ENCODE measurements at places on chromosomes 6 and 20.

DNA sequence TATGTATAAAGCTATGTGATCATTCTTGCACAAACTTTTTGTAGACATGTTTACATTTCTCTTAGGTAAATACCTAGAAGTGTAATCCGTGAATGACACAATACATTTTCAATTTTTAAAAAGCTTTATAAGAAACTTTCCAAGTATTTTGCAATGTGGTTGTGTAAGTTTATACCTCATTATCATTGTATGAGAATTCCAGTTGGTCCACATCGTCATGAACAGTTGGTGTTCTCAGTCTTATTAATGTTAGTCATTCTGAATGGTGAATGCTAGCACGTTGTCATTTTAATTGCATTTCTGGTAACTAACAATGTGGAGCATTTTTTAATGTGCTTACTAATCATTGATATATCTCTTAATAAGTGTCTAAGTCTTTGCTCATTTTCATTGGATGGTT is 116.5 kb upstream of the F13A1 start:
- DNase-seq = no peak

GRCh38 chr20:34165018-34165619 is 53.1 kb upstream of the EIF2S2 start:
- DNase-seq = no peak

DNA sequence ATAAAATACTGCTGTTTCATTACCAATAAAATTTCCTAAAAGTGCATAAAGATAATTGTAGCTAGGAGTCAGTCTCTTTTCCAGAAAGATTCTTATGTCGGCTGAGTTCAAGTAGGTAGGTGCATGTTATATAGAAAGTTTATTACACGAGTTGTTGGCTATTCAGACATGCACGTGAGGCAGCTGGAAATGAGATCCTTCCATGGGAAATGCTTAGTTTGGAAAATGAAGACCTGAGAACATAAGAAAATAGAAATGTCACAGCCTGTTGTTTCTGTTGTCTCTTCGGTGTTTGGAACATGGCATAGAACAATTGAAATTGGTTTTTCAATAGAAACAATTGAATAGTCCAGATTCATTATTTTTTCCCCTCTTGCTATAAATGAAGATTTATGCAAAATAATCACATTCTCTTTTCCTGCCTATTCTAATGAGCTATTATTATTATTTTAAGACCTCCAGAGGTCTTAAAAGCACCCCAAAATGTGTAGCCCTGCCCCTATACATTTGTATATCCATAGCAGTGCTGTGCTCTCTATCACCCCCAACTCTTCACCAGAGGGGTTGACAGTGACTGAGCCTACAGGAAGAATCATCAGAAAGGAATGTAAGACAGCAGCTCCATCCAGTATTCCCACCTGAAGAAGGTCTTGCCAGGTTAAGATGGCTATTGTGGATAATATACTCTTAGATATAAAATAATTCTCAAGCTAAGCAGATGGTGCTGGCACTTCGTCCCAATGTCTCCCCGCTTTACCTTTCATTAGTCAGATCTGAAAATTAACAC is 82.2 kb downstream of the ZDHHC14 start:
- DNase-seq = no peak

- DNase-seq = no peak
These were observed 383.4 kb downstream of the GRIK2 start for GRCh38 chr6:101776919-101777350.

DNA sequence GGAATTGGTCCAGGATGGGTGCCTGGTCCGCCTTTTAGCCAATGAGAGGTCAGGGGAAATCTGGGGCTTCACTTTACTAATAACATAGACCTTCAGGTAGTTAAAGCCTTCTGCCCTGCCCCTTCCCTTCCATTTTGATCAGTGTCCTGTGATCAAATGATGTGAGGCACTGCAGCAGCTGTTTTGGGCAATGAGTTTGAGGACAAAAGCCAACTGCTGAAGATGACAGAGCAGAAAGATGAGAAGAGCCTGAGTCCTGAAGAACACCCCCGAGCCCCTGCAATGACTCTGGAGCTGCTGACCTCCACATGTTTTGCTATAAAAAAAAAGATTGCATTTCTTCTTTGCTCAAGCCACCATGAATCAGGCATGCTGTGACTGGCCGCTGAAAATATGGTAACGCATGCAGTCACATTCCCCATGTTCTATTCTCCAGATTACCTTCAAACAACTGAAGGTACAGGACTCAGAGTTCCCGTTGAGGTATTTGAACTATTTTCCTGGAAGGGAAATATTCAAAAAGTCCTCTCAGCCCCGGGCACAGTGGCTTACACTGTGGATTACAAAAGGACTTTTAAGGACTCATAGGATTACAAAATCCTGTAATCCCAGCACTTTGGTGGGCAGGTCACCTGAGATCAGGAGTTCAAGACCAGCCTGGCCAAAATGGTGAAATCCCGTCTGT is 45.7 kb upstream of the B4GALT5 start:
- no peak for DNase-seq

GRCh38 chr20:41407607-41408006 is 41.0 kb upstream of the EMILIN3 start:
- DNase-seq = no peak

GRCh38 chr6:5729813-5730517 is 276.8 kb downstream of the NRN1 start:
- DNase-seq = no peak

- no peak for DNase-seq
These were observed at the start of gene KCNG1 for GRCh38 chr20:51022803-51023616. Gene KCNG1 (minus strand): TSS chr20:51023107. CDS start chr20:51010338, 12,769 bp downstream.

DNA sequence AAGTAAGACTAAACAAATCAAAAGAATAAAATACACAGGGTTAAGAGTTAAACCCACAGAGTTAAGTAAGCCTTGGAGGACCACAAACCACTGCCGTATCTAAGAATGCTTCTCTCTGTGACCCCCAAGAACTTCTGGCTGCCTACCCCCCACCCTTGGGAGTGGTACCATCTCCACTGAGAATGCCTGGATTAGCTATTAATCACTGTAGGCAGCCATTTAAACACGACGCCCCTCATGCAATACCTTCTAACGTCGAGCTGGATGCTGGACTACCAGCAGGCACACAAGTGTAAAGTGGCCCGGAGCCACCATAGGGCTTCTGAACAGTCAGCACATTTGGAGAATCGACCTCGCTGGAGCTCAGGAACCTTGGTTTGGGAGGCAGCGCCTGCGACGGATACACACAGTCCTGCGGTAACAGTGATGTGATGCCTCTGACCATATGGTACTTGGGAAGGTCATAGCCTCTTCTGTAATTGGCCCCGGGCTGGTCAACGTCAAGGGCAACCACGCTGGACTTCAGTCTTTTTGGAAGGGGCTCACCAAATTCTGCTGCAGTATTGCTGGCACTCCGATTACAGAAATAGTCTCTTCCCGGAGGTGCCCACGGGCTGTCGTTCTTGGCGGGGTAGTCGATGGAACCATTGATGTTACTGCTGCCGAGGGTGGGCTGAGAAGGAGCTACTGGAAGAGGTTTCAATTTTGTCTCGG is 18.0 kb downstream of the ZNF217 start:
- no peak for DNase-seq

- no peak for DNase-seq
These were observed 344.4 kb downstream of the THBS2 start for GRCh38 chr6:168909288-168909687.

- no peak for DNase-seq
These were observed 90.9 kb downstream of the BMP7 start for GRCh38 chr20:57175397-57176010.

DNA sequence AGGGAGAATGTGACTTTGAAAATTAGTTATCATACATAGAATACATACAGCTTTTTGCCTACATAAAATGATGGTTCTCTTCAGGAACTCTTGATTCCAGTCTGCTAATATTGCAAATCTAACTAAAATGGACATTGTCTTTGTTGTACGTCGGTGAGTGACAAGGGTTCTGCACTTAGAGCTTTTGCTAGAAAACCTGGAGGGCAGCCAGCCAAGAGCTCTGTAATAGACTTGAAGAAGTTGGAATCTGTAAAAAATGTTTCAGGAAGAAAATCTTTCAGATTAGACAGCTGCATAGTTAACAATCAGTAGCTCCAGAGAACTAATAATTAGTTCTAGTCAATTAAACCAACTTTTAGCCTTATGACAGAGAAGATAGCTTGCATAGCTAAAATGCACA is 138.3 kb downstream of the FLRT3 start:
- no peak for DNase-seq

GRCh38 chr6:112149719-112150263 is 62.4 kb downstream of the FAM229B start:
- DNase-seq = no peak

DNA sequence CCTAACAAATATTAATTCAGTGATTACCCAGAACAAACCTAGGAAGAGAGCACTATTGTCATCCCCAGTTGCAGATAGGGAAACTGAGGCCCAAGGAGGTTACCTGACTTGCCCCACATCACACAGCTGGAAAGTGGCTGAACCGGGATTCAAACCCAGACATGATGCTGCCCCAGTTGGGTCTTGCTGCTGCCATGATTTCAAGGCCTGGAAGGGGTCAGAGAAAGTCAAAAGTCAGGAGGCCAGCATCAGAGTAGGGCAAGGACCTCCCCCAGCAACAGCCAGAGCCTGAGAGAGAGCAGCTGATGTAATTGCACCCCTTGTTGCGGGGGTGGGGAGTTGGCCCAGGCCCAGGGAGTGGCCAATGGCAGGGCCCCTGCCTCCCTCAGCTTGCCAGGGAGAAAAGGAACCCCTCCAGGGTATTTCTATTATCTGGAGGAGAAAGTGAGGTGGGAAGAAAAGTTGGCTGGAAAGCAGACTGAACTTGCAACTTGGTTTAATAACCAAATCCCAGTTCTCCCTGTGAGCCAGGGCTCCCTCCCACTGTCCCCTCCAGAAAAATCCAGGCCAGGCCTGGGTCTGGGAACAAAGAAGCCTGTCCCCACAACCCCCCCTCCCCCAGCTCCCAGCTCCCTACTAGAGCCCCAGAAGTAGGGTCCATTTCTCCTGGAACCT is 83.6 kb downstream of the MRPL14 start:
- DNase-seq = no peak

GRCh38 chr20:9460518-9460917 is 53.9 kb upstream of the LAMP5 start:
- no peak for DNase-seq

GRCh38 chr6:36666287-36666686 is 12.2 kb upstream of the CDKN1A start:
- DNase-seq = no peak

DNA sequence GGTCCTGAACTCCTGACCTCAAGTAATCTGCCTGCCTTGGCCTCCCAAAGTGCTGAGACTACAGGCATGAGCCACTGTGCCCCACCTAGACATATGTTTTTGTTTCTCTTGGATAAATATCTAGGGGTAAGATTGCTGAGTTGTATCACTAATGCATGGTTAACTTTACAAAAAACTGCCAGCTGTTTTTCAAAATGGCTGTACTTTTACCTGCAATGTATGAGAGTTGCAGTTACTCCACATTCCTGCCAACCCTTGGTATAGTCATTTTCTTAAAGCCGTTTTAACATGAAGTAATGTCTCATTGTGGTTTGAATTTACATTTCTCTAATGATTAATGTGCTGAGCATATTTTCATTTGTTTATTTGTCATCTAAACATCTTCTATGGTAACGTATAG is 289.7 kb downstream of the UTRN start:
- DNase-seq = no peak

- DNase-seq = no peak
These were observed 22.5 kb upstream of the ARFGEF2 start for GRCh38 chr20:48898896-48899530.

DNA sequence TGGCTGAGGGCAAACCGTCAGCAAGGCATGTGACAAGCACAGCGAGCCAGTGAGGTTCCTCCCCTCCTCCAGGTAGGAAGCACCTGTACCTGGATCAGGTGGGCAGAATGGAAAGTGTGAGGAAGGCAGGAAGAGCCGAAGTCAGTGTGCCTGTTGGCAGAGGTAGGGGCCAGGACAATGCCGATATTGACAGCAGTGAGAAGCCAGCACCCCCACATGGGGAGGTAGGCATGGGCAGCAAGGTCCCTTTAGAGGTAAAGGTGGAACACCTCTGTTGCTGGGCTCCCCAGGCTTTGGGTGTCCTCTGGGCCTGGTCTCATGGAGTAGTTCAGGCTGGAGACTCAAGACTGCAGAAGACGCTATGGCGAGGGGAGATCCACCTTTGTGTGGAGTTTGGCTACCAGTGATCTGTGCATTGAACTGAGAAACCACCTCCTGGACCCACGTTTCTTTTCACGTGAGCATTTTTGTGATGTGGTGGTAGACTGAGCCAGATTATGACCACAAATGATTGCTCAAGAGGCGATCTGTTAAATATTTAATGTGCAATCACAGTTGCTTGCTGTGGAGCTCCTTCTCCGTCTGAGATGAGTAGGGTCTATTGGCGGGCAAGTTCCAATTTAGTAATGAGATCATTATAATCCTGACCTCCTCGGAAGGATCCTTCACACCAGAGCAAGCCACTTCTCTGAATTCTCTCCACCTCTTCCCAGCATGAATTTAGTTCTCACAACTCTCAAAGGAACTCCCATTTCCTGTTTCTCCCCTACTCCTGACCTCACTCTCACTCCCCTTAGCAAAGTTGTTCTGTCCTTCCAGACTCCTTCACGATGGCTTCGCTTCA is 174.8 kb downstream of the CDH26 start:
- DNase-seq = no peak

GRCh38 chr20:32626859-32627636 is 41.9 kb upstream of the NOL4L start:
- DNase-seq = no peak

- DNase-seq = no peak
These were observed 94.8 kb upstream of the PMEPA1 start for GRCh38 chr20:57804470-57805250.

DNA sequence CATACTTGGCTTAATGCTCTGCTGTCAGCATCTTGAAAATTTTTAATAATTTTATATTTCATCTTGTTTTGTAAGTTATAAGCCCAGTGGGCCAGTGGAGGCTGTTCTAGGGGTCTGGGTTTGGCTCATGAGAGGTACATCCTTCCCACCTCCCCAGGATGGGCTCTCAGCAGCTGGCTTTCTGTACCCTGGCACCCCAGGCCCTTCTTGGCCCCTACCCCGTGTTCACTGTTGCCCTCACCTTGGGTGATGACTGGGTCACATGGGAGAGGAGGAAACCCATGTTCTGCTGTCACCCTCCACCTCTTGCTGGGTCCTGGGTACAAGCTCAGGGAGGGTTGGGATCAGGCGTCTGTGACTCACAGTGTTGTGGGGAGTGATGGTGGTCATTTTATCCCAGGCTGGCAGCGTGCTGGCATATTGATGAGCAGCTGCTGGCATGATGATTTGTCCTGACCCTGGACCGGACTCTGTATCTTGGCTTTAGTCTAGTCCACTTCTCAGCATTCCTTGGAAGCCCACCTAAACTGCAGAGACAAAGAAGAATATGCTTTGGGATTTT is 34.6 kb downstream of the SLC16A10 start:
- DNase-seq = no peak

DNA sequence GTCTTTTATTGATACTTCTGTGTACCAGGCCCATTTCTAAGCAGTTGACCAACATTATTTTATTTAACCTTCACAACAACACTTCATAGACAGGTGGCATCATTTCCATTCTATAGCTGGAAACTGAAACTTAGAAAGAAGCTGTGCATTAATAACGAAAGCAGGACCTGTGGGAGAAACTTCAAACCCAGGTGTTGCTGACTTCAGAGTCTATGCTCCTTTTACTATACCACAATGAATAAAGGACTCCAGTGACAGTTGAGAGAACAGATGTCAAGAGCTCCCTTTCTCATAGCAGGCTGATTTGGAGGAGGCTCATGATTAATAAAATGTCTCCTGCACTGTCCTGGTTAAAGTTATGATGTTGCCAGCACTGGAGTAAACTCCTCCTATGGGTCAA is 56.6 kb upstream of the POU3F2 start:
- DNase-seq = no peak

GRCh38 chr6:142013287-142013686 is 119.4 kb upstream of the GJE1 start:
- DNase-seq = no peak

GRCh38 chr6:18216411-18216810 is 47.9 kb downstream of the DEK start:
- DNase-seq = no peak

Measured in bone marrow (tissue), 2 donors.